Activated CD8-positive, alpha-beta T cell treated with anti-CD3 and anti-CD28 coated beads, Interleukin-2, amount 10 ng/mL, durations not matched to agents 7 days and 5 days (primary cell): ENCODE measurements at places on chromosomes 7 and 10. TPM values are rescaled to one million over a fixed set of nuclear protein-coding genes. Genes with fewer than 3 reads are reported as not detected.

Gene SPDYE18
- 0.99 TPM for total RNA-seq

Gene TMEM209
- 40.2 TPM for total RNA-seq

- H3K27ac ChIP-seq: peak overlapping the region; percentile 86
- peak overlapping the region; percentile 69 for H3K4me3 ChIP-seq
- peaks cover 29% of the 10 kb centered on the region for H3K4me1 ChIP-seq
Observed at GRCh38 chr10:95295031-95295755, 4.4 kb upstream of the PDLIM1 start.

DNA sequence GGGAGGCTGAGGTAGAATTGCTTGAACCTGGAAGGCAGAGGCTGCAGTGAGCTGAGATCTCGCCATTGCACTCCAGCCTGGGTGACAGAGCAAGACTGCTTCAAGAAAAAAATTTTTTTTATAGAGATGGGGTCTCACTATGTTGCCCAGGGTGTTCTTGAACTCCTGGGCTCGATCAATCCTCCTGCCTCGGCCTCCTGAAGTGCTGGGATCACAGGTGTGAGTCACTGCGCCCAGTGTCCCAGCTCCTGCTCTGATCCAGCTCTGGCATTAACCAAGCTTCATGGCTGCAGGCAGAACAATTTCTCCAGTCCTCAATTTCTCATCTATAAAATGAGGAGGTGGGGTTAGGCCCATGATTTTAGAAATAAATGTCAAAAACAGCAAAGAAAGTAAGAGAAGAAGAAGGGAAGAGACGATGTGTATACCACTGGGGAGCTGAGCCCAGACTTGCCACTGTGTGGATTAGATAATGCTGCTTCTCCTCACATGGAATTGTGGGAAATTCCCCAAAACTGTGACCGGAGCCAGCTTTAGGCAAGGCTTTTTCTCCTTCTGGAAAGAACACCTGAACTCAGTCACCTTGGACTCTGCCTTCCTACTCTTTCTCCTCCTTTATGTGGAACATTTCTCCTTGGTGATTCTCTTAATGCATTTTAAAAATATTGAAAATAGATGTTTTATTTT is 25.5 kb downstream of the IL15RA start:
- DNase-seq: no peak
- H3K27me3 ChIP-seq: no peaks in the 10 kb centered on the region
- H3K27ac ChIP-seq: no peak overlapping the region

- no peak overlapping the region for H3K27ac ChIP-seq
- no peaks in the 10 kb centered on the region for H3K4me1 ChIP-seq
- no peak overlapping the region for H3K4me3 ChIP-seq
Observed at GRCh38 chr7:15087771-15088170, 185.2 kb upstream of the DGKB start.

DNA sequence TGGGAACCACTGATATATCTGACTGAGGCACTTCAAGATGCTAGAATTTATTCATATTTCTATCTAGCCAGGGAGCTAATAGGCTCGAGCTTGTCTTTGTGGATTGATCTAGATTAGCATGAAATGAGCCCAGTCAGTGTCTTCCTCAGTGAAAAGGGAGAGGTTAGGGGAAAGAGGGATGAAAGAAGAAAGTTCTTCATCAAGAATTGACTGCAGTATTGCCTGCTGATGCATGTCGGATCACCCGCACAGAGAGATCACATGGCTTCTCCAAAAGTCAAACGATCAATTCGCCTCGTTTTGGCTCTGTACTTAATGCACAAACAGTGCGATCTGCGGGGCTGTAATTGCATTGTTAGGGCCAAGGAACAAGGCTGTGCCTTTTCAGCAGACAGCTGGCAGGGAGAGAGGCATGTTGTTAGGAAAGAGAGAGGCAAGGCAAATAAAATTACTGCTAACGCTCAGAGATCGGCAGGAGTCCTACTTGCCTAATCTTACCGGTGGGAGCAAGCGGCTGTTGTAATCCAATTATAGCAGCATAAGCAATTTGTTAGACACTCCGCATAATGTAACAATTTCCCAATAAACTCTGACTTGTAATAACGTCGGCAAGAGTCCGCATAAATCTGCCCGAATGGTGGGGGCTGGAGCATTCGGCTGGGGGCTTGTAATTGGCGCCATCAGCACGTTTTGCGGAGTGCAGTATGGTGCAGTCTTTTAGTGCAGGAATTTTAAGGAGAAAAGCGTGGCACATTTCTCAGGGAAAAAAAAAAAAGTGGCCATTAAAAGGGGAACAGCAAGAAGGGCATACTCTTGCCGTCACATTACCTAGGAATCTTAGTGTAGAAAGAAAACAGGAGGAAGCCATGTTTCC is 102.1 kb downstream of the POLL start:
- peaks cover 2% of the 10 kb centered on the region for H3K36me3 ChIP-seq
- H3K27ac ChIP-seq: no peak overlapping the region
- no peak for DNase-seq
- peaks cover 4% of the 10 kb centered on the region for H3K27me3 ChIP-seq
- no peak overlapping the region for H3K4me3 ChIP-seq

DNA sequence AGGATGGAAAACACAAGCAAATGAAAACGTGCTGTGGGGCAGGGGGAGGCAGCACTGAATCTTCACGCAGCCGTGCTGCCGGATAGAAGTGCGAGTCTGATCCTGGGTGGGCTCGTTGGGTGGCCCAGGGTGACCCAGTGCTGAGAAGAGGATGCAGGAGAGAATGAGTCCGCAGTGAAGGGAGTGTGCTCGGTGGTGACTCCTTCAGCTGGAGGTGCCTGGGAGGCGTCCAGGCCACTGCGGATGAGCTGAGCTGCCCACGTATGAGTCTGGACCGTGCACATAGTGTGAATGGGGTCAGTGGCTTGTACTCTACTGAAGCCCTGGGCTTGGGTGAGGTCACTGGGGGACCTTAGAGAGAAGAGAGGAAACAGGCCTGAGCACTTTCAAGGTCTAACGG is 190.0 kb upstream of the MGMT start:
- peaks cover 8% of the 10 kb centered on the region for H3K27me3 ChIP-seq
- DNase-seq: no peak
- H3K4me1 ChIP-seq: peaks cover 2% of the 10 kb centered on the region
- no peak overlapping the region for H3K4me3 ChIP-seq
- H3K27ac ChIP-seq: no peak overlapping the region

GRCh38 chr7:116933465-116933864 is 19.8 kb upstream of the ST7 start:
- peaks cover 28% of the 10 kb centered on the region for H3K27me3 ChIP-seq
- no peak overlapping the region for H3K4me3 ChIP-seq
- no peaks in the 10 kb centered on the region for H3K36me3 ChIP-seq
- no peak overlapping the region for H3K27ac ChIP-seq
- no peak for DNase-seq
- peaks cover 7% of the 10 kb centered on the region for H3K4me1 ChIP-seq
